Stimulated activated CD8-positive, alpha-beta memory T cell treated with anti-CD3 and anti-CD28 coated beads, Interleukin-2, amount 100 ng/mL, for 1 hour (primary cell): ENCODE measurements at places on chromosomes 5 and 9.

GRCh38 chr9:15153961-15154360 is 153.1 kb downstream of the TTC39B start:
- no peak for DNase-seq

DNA sequence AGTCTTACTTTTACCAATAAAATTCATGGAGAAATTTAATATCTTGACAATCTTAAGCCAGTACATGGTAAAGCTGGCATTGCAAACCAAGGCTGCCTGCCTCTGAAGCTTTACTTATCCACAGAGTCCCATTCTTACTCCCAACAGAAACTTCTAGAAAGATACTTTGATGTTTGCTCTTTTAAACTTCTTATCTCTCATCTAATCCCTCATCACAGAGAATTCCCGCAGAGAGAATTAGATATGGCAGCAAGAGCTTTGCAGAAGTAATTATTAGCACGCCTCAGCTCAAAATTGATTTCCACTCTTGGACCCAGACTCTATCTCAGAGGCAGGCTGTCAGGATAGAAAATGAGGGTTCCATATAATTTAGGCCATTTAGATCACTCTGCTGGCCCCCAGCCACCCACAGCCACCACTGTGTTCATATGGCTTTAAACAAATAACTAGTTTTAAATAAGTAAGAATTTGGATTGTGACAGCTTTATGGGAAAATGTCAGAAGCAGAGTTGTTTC is 37.9 kb upstream of the GAS1 start:
- no peak for DNase-seq

DNA sequence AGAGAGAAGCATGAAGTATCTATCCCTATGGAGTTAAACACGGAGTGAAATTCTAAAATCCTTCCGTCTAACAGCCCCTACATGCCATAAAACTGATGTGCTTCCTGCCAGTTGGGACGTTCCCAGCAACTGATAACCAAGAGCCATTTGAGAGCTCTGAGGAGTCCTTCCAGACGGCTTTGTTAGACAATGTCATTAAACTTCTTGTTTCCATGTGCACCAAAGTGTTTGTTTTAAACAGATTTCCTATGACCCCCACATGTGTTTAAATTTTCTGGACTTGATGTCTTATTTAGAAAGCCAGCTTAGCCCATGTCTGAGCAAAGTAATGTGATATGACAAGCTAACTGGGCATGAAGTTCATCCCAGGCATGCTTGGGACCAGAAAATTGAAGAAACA is 57.2 kb upstream of the LPAR1 start:
- DNase-seq = no peak

DNA sequence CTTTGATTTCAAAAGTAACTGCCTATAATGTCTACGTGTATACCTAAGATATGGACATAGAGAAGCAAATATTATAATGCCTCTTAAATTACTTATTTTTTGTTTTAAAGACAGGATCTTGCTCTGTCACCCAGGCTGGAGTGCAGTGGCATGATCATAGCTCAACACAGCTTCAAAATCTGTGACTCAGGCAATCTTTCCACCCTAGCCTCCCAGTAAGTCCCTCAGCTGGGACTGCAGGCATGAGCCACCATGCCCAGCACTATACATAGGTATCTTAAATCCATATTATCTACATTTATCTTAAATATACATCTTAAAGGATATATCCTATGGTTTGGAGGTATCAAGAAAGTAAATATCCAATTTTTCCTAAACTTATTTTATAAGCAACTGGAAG is 261.2 kb downstream of the ARL15 start:
- DNase-seq = no peak

DNA sequence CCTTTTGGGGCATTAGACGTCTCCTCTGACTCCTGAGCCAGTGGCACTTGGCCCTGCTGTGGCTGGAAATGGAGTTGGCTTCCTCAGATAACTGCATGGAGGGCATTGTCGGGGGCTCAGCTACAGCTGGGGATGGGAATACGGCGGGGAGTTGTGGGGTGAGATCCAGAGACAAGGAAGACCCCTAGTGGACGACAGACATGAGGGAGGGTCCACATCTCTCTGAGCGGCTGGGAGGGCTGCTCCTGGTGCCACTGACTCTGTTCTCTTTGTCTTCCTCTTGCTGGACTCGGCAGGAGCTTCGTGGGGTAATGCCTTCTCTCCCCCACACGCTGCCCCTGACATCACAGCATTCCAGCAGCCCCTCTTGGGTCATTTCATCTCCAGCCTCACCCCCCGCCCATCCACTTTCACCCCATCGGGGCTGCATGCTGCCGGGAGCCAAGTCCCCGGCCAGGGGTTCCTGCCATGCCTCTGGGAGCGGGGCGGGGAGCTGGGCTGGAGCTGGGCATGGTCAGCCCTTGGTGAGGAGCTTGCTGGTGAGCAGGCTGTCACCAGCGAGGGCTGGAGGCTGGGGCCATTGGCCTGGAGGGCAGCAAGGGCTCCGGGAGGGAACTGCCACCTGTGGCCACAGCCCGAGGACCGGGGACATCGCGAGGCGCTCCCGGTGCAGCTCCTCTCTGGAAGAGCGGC is 172.3 kb downstream of the CACNA1B start:
- no peak for DNase-seq

GRCh38 chr5:93044859-93045666 is 536.0 kb downstream of the NR2F1-AS1 start:
- DNase-seq = no peak

DNA sequence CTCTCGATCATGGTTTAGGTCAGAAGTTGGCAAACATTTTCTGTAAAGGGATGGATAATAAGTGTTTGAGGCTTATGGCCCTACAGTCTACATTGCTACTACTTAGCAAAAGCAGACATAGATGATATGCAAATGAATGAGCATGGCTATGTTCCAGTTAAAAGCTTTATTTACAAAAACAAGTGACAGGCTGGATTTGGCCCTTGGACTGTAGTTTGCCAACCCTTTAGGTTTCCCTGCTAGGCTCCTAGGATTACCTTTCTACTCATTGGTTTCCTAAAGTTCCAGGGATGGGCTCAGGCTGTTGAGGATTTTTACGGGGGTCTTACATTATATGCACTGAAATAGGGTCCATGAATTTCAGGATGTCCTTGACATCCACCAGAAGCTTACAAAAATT is 57.5 kb downstream of the GPR21 start:
- DNase-seq = no peak

DNA sequence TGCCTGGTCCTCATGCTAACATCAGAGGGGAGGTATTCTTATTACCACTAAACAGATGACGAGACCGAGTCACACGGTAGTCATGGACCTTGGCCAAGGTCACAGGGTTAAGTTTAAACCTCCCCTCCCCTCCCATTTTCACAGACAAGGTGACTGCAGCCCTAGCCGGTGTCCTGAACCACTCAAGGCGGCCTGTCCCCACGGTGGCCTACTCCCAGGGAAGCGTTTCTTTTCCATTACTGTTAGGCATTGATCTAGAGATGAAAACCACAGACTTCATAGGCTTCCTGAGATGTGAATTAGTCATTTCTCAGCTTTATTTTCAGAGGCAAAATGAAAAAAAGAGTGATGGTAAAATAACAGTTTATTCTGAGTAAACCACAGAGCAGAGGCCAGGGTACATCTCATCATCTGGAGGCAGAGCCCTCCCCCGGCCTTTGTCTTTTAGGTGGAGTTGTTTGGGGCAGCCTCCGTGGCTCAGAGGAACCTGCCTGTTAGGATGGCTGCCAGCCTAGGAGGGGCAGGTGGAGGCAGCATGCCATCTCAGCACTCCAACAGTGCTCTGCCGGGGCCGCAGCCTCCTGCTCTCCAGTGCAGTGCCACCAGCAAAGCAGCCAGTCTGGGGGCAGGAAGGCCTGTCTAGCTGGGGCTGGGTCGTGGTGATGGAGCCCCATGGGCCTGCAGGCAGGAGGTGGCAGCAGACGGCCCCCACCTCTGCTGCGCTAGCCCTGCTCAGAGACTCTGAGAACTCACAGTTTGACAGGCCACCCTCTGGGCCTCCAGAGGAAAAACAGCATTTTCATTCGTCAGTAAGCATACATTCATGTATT is 71.2 kb downstream of the RAPGEF1 start:
- DNase-seq = no peak

DNA sequence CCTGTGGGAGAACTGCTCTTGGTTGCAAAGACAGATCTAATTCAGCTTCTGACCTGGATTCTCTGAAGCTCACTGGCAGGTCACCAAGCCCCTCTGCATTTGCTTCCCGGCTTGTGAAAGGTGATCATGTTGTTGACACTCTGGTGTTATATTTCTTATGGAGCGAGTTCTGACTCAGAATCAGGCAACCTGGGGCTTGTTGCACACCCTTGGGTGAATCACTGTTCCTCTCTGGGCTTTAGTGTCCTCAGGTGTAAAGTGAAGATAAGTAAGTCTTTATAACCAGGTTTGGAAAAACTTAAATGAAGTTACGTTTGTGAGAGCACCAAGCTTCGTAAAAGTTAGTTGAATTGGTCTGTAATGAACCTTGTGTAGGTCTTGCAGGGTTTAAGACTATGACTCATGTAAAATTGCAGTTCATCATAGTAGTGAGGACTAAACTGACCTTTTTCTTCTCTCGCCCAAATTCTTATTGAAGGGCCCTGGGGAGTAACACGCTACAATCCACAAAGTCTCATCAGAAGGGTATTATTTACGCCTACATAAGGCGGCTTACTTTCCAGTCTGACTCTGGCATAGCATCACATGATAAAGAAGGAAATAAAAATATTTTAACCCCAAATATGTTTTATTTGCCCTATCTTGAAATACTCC is 218.6 kb downstream of the TMEM38B start:
- no peak for DNase-seq

GRCh38 chr9:130008538-130008937 is 34.5 kb downstream of the FNBP1 start:
- no peak for DNase-seq

DNA sequence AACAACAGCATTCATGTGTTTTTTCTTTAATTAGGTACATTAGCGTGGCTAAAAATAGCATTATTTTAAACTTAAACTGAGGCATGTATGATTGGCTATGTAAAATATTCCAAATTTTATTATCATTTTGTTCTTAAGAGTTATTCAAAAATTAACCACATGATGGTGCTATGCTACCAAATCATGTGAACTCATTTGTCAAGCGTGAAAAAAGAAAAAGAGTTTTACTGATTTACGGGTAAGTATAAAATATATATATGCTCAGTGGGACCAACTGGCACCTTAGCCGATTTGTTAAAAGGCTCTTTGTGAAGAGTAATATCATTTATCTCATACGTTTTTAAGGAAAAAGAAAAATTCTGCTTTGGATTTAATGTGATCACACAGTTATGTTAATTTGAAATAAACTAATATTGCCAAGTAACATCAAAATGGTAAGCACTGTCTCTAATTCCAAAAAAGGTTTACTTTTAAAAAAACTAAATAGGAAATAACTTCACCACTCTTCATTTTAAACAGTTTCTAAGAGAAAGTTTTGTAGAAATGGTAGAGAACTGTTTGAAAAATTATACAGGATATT is 1042.3 kb downstream of the CDH12 start:
- DNase-seq = no peak

DNA sequence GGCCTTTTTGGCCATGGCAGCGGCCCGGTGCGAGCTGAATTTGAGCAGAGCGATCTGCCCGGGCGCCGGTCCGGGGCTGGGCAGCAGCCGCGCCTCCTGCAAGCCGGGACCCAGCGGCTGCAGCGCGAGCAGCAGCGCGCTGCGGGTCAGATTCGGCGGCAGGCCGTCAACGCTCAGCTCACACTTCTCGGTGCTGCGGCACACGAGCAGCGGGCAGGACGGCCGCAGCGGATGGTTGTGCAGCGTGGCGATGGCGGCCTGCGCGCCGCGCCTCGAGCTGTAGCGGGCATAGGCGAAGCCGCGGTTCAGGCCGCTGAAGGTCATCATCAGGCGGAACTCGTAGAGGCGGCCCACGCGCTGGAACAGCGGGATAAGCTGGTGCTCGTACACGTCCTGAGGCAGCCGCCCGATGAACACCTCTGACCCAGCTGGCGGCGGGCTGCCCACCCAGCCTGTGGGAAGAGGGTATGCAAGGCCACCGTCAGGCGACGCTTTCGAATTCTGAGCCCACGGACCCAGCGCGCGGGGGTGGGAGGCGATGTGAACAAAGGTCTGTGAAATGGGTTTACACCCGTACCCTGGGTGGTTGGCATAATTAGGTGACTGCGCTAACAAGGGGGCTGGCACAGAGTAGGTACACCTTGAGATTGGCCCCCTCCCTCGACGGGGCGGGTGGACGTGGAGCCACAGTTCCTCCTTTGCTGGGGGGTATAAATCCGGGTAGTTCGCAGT is 755 bp downstream of the DND1 start:
- no peak for DNase-seq
